Testis (tissue), 5 donors: ENCODE measurements at places on chromosomes 1 and 21. TPM values are rescaled to one million over a fixed set of nuclear protein-coding genes. Genes with fewer than 3 reads are reported as not detected.

The FCRL4 gene
- polyA plus RNA-seq = not detected

The TPTE gene
- 231 TPM for polyA plus RNA-seq

The ITGB2 gene
- polyA plus RNA-seq = 27.4 TPM

The TESK2 gene
- polyA plus RNA-seq = 22.7 TPM

The LCK gene
- polyA plus RNA-seq = 4.3 TPM

The LCE3D gene
- not detected for polyA plus RNA-seq

The NIPAL3 gene
- 11.2 TPM for polyA plus RNA-seq

The SLC2A5 gene
- 230 TPM for polyA plus RNA-seq

The SH3BGR gene
- 27.3 TPM for polyA plus RNA-seq

The LDLRAD1 gene
- 1.1 TPM for polyA plus RNA-seq

The HMCN1 gene
- polyA plus RNA-seq = 6.2 TPM

DNA sequence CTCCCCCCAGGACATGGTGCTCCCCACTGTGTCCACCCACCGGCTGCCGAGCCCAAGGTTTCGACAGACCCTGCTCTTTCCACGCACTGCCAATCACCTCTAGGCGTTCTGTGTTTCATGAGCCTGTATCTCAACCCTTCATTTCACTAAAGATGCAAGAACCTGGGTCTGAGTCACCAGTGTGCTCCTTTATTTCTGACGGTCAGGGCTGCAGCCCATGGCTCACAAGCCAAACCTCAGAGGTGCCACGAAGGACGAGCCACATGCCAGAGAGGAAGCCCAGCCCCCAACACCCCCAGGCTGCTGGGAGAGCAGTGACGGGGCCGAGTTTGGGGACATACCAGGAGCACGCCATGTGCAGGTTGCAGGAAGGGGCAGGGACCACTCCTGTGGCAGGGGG is 79.2 kb upstream of the ARHGEF16 start:
- no peak for DNase-seq

- DNase-seq = peak; percentile 67
These were observed 21.0 kb upstream of the CBR3 start for GRCh38 chr21:36113647-36114428.

DNA sequence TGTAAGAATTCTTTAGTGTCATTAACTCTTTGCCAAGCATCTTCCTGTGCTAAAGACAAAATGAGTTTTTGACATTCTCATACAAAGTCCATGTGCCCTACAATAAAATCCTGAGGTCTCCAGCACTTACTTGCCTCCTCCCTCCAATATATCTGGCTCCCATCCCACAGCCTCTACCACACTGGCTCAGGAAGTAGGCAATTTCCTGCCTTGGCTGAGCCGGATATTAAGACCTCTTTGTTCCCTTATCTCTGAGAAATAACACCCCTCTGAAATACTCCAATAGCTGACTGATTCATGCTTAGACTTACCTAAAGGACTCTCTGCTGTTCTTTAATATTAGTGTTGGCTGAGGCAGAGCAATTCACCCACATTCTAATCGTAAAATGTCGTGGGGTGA is 37.6 kb upstream of the GORAB start:
- peak; percentile 16 for DNase-seq

DNA sequence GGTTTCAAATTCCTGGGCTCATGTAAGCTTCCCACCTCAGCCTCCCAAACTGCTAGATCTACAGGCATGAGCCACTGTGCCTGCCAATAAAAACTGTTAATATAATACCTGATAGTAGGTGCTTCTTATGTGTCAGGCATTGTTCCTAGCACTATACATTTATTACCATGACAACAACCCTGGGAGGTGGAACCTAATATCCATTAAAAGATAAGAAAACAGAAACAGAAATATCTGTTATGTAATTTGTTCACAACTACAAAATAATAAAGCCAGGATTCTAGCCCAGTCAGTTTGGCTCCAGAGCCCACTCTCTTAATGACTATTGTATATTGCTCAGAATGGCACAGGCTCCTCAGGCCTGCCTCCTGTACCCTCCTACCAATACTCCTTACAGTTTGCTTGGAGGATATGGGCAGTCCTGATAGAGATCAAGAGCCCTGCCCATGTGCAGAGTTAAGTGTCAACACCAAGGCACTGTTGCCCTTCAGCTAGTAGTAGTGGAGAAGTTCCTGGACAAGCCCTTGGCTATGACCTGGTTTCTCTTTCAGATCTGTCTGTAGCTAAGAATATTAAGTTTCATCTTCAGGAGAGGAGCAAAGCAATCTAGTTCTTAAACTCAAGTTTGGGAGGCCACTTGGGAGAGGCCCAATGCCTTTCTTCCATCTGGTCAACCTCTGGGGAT is 22.4 kb downstream of the RPL5 start:
- DNase-seq = no peak

GRCh38 chr1:161133220-161133740 is 813 bp upstream of the DEDD start:
- DNase-seq = no peak

GRCh38 chr1:29441916-29442668 is 205.8 kb downstream of the PTPRU start:
- no peak for DNase-seq

GRCh38 chr1:36626435-36626834 is 143.7 kb upstream of the CSF3R start:
- no peak for DNase-seq

DNA sequence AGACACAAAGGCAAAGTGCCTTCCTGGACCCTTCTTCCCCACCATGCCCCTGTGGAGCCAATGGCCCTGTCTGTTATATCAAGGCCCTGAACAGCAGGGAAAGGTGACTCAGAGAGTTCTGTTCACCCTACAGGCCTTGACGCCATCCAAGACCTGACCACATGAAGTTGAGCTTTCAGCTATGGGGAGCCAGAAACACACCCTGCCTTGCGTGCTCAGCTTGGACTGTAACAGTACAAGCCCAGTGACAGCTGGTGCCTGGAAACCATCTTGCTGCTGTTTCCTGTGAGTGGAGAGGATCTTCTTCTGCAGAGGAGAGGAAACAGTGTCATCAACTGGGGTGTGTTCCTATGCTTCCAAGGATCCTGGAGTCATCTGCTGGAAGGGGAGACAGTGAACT is 165.0 kb upstream of the IRF2BP2 start:
- DNase-seq = no peak

- DNase-seq = no peak
These were observed 405.0 kb upstream of the POU3F1 start for GRCh38 chr1:38451541-38451993.

DNA sequence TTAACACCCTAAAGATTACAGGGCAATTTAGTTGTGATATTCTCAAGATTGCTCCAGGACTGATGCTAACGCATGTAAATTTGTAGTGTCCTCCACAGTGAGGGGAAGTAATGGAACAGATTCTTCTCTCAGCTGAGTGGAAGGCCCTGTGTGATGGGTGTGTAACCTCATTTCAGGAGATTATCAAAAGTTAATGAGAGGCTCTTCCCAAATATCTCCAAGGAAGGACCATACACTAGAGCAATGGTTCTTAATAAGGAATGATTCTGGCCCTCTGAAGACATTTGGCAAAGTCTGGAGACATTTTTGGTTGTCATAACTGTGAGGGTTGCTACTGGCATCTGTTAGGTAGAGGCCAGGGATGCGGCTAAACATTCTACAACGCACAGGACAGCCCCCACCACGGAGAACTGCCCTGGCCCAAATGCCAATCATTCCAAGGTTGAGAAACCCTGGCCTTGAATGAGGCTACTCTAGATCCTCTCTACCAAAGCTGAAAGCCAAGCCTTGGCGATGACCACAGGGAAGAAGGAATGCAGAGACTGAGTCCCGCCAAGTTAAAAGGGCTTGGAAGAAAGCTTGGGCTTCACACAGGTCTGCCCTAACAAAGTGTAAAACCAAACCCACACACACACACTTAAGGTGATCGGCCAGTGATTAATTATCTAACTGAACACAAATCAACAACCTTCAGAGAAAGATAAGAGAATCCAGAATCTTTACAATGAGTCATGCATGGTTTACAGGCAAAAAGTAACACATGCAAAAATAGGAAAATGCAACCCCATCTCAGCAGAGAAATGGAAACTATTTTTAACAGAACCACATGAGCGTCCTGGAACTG is 135.8 kb downstream of the SYF2 start:
- DNase-seq = no peak

GRCh38 chr1:192574073-192574472 is 1.5 kb upstream of the RGS1 start:
- no peak for DNase-seq

DNA sequence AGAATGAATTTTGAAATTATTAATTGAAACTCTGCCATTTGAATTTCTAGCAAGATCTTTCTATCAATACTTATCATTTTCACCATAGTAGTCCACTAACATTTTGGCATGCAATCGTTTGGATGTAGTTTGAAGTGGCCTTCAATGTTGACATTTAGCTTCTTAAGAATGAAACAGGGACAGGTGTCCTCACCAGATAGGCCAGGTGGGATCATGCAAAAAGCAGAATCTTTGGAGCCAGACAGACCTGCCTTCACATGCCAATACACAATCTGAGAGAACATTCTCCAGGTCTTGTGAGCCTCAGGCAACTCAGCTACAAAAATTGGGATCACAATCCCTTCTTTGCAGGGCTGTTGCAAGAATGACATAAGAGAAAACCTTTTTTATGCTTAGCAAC is 18.3 kb upstream of the HSPA13 start:
- no peak for DNase-seq

- no peak for DNase-seq
These were observed 14.9 kb upstream of the PAQR7 start for GRCh38 chr1:25890239-25891034.

DNA sequence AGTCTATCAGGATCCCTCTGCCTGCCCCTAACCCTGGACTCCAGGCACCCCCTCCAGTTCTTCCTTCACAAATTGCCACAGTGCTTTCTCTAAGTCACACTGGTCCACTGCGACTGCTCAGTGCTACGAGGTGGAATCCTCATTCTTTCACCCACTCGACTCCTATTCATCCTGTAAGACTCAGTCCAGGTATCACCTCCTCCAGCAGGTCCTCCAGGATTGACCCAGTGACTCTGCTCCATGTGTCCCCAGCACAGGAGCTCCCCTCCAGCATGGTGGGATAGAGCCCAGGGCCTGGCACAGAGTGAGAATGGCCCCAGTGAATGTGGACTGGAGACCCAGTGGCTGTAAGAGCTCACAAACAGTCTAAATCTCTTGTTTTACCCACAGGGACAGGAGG is 45.5 kb upstream of the WNT4 start:
- DNase-seq = no peak

GRCh38 chr1:169921080-169921479 is 27.4 kb upstream of the SCYL3 start:
- no peak for DNase-seq

DNA sequence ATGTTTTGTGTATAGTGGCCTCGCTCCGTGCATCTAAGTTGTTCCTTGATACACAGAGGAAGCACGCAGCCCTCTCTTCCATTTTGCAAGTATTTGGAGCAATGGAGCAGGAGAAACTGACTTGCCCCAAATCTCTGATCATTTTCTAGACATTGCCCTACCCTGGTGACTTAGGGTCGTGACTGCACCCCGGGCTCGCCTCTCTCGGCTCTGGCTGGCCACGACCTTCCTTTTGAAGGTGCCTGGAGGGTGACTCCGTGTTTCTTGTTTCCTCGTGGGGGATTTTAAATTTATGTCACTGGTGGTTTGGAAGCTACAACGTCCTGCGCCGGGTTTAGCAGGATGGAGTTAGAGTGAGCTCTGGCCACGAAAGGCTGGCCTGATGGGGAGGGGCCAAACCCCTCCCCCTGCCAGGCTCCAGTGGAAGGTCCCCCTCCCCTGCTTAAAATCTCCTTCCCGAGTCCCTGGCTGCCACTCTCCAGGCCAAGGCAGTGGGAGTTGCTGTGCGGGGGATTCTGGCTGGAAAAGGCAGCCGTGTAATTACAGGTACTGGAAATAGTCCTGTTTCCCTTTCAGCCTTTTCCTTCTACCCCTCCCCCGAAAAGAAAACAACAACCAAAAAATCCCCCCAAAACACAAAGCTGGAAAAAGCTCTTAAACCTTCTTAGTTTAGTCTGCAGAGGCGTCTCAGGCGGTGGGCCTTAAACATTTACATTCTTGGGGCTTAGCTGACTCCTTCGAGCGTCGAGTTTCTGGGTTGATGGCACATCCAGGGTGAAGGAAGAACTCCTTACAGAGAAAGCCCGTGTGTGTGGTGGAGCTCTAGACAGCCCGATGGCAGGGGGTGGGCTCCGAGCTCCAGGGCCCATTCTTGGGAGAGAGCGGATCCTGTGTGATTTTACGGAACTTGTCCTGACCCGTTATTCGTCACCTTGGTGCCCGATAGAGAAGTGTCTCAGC is 28.1 kb downstream of the SPSB1 start:
- DNase-seq = no peak

DNA sequence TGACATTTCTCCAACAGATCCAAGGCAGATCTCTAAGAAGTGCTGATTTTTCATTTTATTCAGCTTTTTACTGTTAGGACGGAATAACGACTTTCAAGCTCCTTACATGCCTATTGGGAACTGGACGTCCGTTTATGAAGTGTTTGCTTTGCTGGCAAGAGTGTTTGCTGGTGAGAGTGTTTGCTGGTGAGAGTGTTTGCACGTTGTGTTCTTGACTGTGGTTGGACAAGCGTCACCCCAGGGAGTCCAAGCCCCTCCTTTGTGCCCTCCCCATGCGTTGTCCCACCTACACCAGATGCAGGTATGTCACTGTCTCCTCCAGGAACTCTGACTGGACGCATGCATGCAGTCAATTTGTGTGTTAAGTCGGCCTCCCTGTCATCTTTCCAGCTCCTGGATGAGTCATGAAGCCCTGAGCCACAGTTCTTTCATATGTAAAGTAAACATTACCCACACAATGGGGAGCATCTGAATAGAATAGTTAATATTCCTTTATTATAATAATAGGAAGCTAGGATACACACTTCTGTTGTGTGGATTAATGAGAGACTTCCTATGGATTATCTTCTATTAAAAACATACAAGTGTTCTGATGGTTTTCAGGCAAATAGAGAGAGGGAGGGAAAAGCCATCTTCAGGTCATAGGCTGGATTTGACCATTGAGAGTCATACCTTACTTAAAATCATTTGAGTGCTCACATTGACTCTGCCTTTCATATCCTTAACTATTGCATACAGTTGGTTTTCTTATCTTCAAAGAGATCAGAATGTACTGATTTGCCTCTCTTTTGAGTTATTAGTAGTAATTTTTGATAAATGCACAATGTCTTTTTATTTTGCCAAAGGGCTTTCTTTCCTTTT is 119.2 kb downstream of the GALNT2 start:
- peak; percentile 48 for DNase-seq

- no peak for DNase-seq
These were observed 41.9 kb downstream of the NEK2 start for GRCh38 chr1:211633524-211633846.

GRCh38 chr1:113652771-113653170 is 106.5 kb downstream of the PHTF1 start:
- no peak for DNase-seq

DNA sequence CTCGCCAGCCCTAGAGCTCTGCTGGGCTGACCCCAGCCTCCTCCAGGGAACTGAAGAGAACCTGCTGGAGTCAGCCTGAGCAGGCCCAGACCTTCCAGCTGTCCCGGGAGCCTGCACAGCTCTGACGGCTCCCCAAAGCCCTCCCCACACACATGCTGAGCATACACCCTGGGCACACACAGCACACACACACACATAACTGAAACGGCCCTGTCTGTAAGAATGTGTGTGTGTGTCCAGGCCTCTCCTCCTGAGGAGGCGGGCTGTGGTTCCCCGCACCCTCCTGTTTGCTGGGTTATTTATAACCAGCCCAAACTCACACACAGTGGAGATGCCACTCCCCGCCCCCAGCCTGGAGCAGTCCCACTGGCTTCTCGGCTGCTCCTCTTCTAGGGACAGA is 20.2 kb downstream of the SDC3 start:
- DNase-seq = peak; percentile 54
